ENCODE measurements at places on chromosomes 7 and 10.

- peak; percentile 73 for DNase-seq
Observed at GRCh38 chr10:94286901-94287300, 75.8 kb downstream of the NOC3L start.

DNA sequence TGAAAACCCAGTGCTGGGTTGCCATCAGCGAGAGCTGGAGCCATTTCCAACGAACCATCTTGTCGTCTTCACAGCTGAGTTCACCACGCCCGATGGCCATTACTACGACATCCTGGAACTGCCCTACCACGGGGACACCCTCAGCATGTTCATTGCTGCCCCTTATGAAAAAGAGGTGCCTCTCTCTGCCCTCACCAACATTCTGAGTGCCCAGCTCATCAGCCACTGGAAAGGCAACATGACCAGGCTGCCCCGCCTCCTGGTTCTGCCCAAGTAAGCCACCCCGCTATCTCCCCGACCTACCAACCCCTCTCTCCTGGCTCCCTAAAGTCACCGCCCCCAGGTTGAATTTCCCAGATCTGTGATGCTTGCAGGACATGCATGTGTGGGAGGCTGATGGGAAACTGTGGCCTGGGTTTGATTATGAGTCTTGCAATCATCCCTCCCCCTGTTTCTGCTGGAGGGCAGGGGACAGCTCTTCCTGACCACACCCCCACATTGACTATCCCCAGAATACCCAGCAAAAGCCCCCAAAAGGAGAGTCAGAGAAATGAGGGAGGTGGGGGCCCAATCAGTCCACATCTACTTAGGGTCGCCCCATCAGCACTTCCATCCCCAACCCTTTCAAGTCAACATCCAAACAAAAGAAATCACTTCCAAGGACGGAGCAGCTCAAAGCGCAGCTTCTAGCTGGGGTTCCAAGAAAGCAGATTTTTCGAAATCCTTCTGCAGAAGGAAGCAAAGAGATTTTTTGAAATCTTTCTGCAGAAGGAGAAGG lies 6.9 kb downstream of the SERPINE1 start:
- DNase-seq, result peak; percentile 70

DNA sequence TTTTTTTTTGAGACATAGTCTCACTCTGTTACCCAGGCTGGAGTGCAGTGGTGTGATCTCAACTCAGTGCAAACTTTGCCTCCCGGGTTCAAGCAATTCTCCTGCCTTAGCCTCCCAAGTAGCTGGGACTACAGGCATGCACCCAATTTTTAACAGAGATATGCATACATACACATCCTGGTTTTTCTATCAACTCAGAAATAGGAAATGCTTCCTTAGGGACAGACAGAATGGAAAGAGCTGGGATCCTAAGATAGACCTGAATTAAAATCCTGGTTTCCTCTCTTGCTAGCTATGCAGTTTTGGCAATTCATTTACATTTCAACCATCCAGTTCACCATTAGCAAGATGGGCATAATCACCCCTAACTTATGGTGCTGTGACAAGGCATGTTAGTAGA lies 347.5 kb downstream of the GPAM start:
- DNase-seq, result no peak

- DNase-seq, result peak; percentile 54
Observed at GRCh38 chr10:25875556-25876165, 58.4 kb upstream of the MYO3A start.

DNA sequence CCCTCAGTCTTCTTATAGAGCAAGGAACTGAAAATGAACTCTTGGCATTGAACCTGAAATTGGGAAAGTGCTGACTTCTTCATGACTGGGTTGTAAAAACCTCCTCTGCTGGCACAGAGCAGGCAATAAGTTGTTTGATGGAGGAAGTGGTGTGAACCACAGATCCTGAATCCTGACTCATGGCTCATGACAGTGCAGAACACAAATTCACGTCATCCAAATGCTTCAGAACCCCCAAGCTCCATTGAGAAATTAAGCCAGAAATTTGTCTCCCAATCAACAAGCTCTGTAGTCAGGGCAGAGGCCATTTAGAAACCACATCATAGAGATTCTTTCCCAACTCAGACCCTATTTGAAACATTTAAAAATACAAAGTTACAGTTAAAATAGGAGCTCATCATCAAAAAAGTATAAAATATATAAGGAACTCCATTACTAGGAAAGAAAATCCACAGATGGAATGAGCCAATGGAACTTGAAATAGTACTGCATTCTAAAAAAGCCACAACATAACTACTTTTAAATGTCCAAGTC lies 10.3 kb upstream of the STK17A start:
- peak; percentile 100 for DNase-seq

GRCh38 chr10:130776724-130777123 lies 534.8 kb downstream of the TCERG1L start:
- DNase-seq, result no peak

DNA sequence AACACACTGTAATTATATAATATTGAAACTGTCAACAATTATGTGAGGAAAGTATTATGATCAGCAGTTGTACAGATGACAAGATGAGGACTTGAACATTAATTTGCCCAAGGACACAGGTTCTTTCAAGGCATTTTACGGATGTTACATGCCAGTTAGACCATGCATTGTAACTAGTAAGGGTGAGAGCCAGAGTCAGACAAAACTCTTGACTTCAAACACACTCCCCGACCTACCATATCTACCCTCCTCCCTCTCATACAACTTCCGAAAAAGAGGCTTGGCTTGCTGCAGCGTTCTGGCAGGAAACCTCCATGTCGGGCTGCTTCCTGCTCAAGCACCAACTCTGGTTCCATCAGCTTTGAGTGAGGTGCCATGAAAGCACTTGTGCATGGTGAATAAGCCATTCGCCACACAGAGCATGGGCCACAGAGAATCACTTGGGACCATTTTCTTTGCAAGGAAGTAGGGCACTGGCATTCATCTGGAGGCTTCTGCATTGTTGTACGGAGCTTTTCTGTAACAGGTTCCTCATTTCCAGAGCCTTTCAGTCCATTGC lies 53.2 kb downstream of the FOXI2 start:
- no peak for DNase-seq

- DNase-seq, result peak; percentile 67
Observed at GRCh38 chr7:106767078-106767477, 98.0 kb upstream of the PIK3CG start.

- DNase-seq, result no peak
Observed at GRCh38 chr7:86844608-86845007, 200.9 kb downstream of the GRM3 start.

- no peak for DNase-seq
Observed at GRCh38 chr7:73829921-73830680, 695 bp upstream of the CLDN4 start.

DNA sequence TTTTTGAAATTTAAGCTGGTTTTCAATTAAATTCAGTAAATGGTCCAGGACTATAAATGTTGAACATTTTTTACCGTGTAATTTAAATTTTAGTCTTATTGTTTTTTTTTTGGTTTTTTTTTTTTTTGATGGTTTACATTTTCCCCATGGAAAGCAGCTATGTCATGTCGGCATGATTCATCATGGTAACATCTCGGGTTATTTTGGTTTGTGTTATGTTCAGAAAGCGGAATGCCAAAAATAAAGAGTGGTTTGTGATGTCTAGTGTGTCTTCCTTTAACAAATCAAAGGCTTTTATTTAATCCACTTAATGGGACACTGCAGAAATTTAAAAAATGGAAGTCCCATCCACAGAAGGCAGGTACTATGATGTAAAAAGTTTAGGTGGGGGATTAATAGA lies 58.5 kb downstream of the TRUB1 start:
- DNase-seq, result peak; percentile 79

GRCh38 chr10:121608469-121609190 lies 10.4 kb upstream of the FGFR2 start:
- DNase-seq, result no peak

GRCh38 chr7:114175125-114175524 lies 239.5 kb upstream of the FOXP2 start:
- peak; percentile 11 for DNase-seq

GRCh38 chr10:110324201-110324804 lies 19.6 kb upstream of the SMNDC1 start:
- DNase-seq, result peak; percentile 46

DNA sequence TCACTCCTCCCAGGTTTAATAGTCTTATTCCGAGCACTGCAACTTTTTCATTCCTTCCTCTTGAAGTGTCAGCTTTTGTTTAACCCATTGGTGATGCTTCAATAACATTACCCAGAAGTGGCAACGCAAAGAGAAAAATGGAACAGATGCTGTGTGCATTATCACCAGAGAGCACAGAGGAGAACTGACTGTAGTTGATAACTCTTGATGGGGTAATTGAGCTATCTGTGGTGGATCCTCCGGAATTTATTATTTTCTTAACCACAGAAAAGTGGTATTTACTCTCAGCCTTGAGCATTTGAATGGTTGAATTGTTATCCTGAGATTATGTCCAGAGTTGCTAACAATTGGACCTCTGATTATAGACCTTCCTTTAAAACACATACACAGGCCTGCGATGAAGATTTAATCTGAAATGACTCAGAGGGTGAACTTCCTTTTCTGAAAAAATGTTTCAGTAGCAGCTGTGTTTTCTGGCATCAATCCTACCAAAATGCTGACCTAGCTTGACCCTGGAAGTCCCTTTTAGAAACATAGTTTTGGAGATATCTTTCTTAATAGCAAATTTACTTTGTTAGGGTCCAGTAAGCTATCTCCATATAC lies 1584.4 kb upstream of the LRRTM3 start:
- peak; percentile 65 for DNase-seq

- DNase-seq, result no peak
Observed at GRCh38 chr7:388961-389701, 99.2 kb downstream of the FOXL3 start.

DNA sequence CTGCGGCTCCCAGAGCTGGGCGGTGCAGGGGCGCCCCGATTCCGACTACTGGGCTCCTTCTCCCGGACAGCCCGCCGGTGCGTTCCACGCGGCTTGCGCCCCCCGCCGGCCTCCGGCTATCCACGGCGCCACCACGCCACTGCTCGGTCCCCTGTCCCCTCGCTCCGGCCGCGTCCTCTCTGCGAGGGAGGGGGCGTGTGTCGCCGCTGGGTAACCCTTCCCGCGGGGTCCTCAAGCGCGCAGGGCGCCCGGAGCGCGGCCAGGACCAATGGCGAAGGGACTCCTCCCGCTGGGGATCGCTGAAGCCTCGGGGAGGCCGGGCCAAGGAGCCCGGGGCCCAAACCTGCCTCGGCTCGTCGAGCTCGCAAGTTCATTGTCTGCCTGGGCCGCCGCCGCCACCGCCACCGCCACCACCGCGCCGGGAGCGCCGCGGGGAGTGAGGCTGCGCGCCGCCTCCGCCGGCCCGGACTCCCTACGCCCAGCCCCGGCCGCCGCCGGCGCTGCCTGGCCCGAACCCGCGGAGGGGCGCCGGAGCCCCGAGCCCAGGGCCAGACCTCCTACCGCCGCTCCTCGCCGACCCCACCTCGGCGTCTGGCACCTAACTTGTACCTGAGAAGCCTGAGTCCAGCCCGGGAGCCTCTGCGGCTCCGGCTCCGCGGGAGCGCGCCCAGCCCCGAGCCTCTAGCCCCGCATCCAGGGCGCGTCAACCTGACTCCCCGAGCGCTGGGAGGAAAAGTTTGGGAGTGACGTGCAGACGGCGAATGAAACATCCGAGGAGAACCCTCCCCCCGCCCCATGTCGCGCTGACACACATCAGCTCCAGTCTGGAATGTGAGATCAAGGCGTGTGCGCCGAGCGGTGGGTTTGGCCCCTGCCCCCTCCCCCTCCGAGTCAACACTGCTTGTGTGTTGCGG lies at the start of gene CHST15:
CHST15 (minus strand) TSS at position 739 of the 914 bp plus-strand sequence. CDS start 47,386 bp downstream, outside the sequence.
- peak; percentile 36 for DNase-seq

DNA sequence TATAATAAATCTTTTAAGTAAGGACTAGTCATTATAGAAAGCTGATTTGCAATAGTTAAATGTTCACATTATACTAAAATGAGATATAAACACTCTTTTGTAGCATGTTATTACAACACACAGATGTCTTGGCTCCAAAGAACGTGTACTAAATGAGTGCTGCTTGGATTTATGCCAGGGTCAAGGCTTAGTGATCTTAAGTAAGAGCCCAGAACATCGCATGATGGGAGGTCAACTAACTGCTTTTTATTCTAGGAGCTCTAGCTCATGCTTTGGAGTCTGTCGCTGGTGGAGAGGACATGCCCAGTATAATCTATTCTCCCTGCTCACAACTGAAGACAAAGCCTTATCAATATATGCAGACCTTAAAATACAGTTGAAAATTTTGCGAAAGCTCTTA lies 315.1 kb downstream of the BBS9 start:
- DNase-seq, result peak; percentile 78

- peak; percentile 55 for DNase-seq
Observed at GRCh38 chr7:38660427-38661099, 29.4 kb upstream of the AMPH start.

DNA sequence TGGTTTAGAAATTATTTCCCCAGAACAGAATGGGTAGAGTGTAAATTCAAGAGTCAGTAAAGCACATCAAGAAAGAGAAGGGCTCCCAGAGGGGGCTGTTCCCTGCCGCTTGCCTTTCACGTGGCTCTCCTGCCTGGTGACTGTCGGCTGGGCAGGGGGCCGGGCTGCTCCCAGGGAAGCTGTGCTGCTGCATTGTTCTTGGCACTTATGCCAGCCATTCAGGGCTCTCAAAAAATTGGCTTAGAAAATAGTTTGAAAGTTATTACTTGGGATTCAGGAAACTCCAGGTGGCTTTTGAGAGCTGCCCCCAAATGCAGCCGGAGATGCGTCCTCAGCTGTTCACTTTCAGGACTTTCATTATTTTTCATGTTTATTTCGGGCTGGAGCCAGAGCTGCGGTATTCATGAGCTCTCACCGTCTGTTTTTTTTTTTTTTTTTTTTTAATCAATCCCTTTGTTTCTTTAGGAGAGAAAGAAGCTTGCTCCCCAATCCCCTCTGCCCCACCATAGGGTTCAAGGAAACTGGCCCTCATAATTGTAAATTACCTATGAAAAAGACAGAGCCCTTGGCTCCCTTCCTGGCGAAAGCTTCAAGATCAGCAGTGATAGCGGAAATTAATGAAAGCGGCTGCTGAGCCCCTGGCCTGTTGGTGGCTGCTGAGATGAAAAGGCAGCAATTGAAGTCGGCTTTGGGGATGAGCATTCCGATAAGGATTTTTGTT lies 94.1 kb downstream of the SORCS3 start:
- no peak for DNase-seq

GRCh38 chr10:19785366-19785765 lies 30.9 kb upstream of the PLXDC2 start:
- no peak for DNase-seq

GRCh38 chr7:19677180-19677579 lies 31.7 kb downstream of the POLR1F start:
- DNase-seq, result peak; percentile 73

- no peak for DNase-seq
Observed at GRCh38 chr10:86357041-86357440, 9.6 kb downstream of the GRID1 start.

DNA sequence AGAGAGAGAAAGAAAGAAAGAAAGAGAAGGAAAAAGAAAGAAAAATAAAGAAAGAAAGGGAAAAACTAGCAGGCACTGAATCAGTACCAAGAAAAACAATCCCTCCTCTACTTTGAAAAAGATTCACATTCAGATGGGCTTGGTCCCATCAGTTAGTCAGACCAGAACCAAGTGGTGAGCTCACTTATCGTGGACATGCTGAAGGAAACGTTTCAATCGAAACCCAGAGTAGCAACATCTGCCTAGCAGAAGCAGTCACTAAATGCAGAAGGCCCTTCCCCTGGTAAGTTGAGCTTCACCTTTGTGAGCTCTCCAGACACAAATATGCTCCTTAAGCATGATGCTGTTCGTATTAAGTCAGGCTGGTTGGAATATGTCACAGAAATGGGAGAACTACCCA lies 167.7 kb downstream of the TRIL start:
- DNase-seq, result no peak
